Central memory CD8-positive, alpha-beta T cell (primary cell): ENCODE measurements at places on chromosomes 12 and 14.

DNA sequence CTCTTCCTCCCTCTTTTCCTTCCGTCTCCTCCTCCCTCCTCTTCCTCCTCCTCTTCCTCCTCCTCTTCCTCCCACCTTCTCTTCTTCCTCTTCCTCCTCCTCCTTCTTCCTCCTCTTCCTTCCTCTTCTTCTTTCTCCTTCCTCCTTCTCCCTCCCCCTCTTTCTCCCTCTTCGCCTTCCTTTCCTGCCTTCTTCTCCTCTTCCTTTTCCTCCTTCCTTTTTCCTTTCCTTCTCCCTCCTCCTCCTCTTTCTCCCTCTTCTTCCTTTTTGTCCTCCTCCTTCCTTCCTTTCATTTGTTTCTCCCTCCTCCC lies 36.0 kb downstream of the MEG3 start:
- H3K4me1 ChIP-seq, result no peaks in the 10 kb centered on the region
- no peak overlapping the region for H3K27ac ChIP-seq
- H3K36me3 ChIP-seq, result no peaks in the 10 kb centered on the region
- DNase-seq, result no peak

- no peak overlapping the region for H3K27ac ChIP-seq
- DNase-seq, result no peak
- H3K4me1 ChIP-seq, result no peaks in the 10 kb centered on the region
- no peaks in the 10 kb centered on the region for H3K27me3 ChIP-seq
- H3K4me3 ChIP-seq, result no peak overlapping the region
- peaks cover 10% of the 10 kb centered on the region for H3K36me3 ChIP-seq
These were observed 19.3 kb upstream of the TFCP2 start for GRCh38 chr12:51192284-51192671.

GRCh38 chr14:68718023-68718990 lies 74.6 kb downstream of the ZFP36L1 start:
- H3K4me3 ChIP-seq, result no peak overlapping the region
- H3K27me3 ChIP-seq, result no peaks in the 10 kb centered on the region
- H3K36me3 ChIP-seq, result no peaks in the 10 kb centered on the region
- peaks cover 26% of the 10 kb centered on the region for H3K4me1 ChIP-seq

GRCh38 chr12:71536279-71536938 lies 96.8 kb downstream of the LGR5 start:
- DNase-seq, result no peak
- no peaks in the 10 kb centered on the region for H3K36me3 ChIP-seq
- H3K27me3 ChIP-seq, result peaks cover under 1% of the 10 kb centered on the region

DNA sequence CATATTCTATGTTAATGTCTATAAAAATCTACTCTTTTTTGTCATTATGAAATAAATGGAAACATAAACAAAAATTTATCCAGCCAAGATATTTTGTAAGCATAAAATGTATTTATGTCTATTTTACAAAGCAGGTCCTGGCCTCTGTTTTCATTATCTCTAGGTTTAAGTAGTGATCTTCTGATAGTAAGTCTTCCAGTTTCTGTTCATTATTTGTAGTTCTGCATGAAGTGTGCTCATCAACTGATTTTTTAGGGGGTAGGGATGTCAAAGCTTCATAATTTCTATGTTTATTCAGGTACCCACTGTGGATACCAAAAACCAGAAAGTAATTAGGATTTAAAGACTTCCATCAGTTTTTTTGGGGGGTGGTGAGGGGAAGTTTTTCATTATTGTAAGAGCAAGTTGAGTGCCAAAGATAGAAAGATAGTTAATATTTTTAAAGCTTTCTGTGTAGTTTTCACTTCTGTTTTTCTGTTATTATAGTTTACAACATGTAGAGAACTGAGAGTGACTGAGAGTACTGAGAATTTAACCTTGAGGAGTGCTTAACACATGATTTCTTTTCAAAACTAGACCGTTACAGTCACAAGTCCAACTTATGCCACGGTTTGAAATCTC lies 30.6 kb upstream of the LMO3 start:
- DNase-seq, result no peak
- H3K27me3 ChIP-seq, result no peaks in the 10 kb centered on the region
- no peak overlapping the region for H3K27ac ChIP-seq
- H3K36me3 ChIP-seq, result no peaks in the 10 kb centered on the region
- H3K4me1 ChIP-seq, result no peaks in the 10 kb centered on the region
- H3K4me3 ChIP-seq, result no peak overlapping the region

DNA sequence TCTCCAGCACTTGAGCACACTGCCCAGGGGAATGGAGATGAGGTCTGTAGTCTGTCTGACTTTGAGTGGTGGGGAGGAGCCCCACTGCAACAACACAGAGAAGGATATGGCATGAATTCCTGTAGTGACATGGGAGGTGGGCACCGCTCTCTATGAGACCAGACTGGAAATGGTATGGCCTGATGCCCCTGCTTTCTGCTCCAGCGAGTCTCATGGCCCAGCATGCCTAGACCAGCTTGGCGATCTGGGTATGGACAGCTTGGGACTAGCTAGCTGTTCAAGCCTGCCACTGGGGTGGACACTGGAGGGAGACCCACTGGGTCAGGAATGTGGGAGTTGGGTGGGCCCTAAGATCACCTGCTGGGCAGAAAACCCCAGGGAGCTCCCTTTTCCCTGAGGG lies 477.8 kb upstream of the SEL1L start:
- peaks cover 1% of the 10 kb centered on the region for H3K36me3 ChIP-seq
- no peaks in the 10 kb centered on the region for H3K4me1 ChIP-seq
- no peak overlapping the region for H3K4me3 ChIP-seq
- H3K27me3 ChIP-seq, result no peaks in the 10 kb centered on the region
- no peak for DNase-seq
- no peak overlapping the region for H3K27ac ChIP-seq

GRCh38 chr14:32090686-32091085 lies 13.6 kb downstream of the ARHGAP5 start:
- no peak overlapping the region for H3K27ac ChIP-seq
- H3K4me1 ChIP-seq, result peaks cover 15% of the 10 kb centered on the region
- peaks cover 15% of the 10 kb centered on the region for H3K36me3 ChIP-seq
- H3K4me3 ChIP-seq, result no peak overlapping the region
- no peaks in the 10 kb centered on the region for H3K27me3 ChIP-seq
- DNase-seq, result no peak

DNA sequence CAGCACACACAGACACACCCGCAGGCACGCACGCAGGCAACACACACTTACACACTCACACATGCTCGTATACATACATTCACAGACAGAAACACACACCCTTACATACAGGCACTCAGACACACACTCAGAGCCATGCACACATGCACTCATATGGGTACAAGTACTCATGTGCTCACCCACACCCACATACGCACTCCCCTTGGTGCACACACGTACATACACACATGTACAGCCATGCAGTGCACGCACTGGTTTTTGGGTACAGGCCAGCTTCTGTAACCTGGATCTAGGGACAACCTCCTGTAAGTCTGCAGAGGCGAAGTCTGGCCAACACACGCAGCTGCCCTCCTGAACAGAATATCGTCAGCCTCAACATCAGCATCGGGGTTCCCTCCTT lies 221.3 kb upstream of the RTL1 start:
- no peak overlapping the region for H3K4me3 ChIP-seq
- DNase-seq, result no peak
- H3K27me3 ChIP-seq, result peaks cover 35% of the 10 kb centered on the region
- no peaks in the 10 kb centered on the region for H3K4me1 ChIP-seq
- H3K36me3 ChIP-seq, result no peaks in the 10 kb centered on the region
- H3K27ac ChIP-seq, result no peak overlapping the region

GRCh38 chr14:101225157-101226152 lies 321.9 kb upstream of the RTL1 start:
- no peak for DNase-seq
- no peaks in the 10 kb centered on the region for H3K36me3 ChIP-seq
- H3K27me3 ChIP-seq, result peaks cover 56% of the 10 kb centered on the region

DNA sequence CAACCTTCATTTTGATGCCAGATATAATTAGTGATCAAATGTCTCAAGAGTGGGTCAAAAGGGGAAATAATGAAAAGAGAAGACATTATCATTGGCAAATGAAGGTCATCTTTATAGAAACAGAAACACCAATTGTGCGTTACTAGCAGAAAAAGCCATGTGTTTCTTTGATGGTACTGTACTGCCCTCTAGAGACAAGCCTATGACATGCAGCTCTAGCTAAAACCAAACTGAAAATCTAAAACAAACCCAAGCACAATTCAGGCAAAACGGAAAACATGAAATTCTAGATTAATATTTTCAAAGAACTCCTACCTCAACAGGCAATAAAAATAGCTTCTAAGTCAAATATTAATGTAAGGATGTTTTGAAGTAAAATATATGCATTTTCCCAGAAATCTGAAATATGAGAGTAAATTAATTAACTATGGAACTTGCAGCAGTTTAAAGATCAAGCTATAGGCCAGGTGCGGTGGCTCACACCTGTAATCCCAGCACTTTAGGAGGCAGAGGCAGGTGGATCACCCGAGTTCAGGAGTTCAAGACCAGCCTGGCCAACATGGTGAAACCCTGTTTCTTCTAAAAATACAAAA lies 115.4 kb downstream of the KLHL28 start:
- H3K4me3 ChIP-seq, result no peak overlapping the region
- no peak overlapping the region for H3K27ac ChIP-seq
- peaks cover 12% of the 10 kb centered on the region for H3K27me3 ChIP-seq
- DNase-seq, result no peak
- no peaks in the 10 kb centered on the region for H3K4me1 ChIP-seq
- no peaks in the 10 kb centered on the region for H3K36me3 ChIP-seq

DNA sequence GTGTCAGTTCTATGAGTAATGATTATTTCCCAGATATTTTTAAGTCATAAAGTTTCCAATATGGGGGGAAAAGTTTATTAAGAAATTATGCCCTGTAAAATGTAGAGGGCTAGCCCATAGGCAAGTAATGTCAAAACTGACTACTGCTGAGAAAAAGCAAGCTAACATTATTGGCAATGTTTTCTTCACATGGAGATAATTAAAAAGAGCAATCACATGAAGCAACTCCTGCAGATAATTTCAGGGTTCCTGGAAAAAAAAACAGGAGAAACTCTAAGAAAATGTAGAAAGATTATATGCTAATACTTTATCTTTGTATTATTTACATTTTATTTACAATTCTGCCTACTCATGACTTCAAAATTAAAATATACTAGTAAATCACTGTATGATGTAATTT lies 39.8 kb downstream of the PPP1R12A start:
- H3K4me1 ChIP-seq, result peaks cover 72% of the 10 kb centered on the region
- DNase-seq, result no peak
- no peak overlapping the region for H3K27ac ChIP-seq
- no peaks in the 10 kb centered on the region for H3K27me3 ChIP-seq
- H3K4me3 ChIP-seq, result no peak overlapping the region

- H3K36me3 ChIP-seq, result peaks cover 40% of the 10 kb centered on the region
- peaks cover 12% of the 10 kb centered on the region for H3K4me1 ChIP-seq
- H3K27ac ChIP-seq, result peak overlapping the region; percentile 41
These were observed 76.3 kb downstream of the MIA2 start for GRCh38 chr14:39310051-39310450.

DNA sequence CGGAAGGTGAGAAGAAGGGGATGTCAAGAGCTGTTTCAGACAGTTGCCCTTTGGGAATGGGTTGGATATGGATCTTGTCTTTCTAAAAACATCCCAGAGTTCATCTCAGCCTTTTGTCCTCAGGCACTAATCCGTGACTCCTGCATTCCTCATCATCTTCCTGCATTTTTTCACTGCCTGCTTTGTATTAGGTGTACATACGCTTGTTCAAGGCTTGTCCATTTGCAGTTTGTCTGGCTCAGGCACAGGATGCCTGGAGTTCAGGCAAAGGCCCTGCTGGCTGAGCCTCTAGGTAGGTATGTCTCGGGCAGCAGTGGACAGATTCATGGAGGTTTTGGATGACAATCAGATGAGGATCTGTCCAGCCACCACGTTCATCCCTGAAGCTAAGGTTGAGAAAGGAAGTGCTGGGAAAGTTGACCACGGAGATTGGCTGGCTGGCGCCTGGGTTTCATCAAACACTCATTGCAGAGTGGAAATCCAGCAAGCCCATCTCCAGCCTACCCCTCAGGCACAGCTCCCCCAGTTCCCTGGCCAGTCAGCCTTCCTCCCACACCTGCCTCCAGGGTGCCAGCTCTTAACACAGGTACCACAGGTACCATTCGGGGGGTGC lies 12.4 kb upstream of the TMEM106C start:
- H3K4me3 ChIP-seq, result no peak overlapping the region
- H3K27ac ChIP-seq, result no peak overlapping the region
- H3K27me3 ChIP-seq, result peaks cover 19% of the 10 kb centered on the region
- no peak for DNase-seq

DNA sequence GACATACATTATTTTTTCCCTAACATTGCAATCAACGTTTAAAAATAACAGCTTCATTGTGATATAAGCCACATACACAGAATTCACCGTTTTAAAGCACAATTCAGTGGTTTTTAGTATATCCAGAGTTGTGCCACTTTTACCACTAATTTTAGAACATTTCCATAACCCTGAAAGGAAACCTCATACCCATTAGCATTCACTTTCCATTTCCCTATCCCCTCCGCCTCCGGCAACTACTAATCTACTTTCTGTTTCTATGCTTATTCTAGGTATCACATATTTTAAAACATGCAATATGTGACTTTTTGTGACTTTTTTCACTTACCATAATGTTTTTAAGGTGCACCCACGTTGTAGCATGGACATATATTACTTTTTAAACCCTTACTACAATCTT lies 55.6 kb upstream of the ISM2 start:
- no peak overlapping the region for H3K4me3 ChIP-seq
- DNase-seq, result no peak
- H3K36me3 ChIP-seq, result peaks cover 37% of the 10 kb centered on the region
- H3K27me3 ChIP-seq, result no peaks in the 10 kb centered on the region

GRCh38 chr14:22896356-22896755 lies 13.3 kb downstream of the REM2 start:
- peaks cover 12% of the 10 kb centered on the region for H3K36me3 ChIP-seq
- H3K4me3 ChIP-seq, result no peak overlapping the region
- DNase-seq, result no peak
- no peaks in the 10 kb centered on the region for H3K27me3 ChIP-seq
- H3K27ac ChIP-seq, result peak overlapping the region; percentile 51

DNA sequence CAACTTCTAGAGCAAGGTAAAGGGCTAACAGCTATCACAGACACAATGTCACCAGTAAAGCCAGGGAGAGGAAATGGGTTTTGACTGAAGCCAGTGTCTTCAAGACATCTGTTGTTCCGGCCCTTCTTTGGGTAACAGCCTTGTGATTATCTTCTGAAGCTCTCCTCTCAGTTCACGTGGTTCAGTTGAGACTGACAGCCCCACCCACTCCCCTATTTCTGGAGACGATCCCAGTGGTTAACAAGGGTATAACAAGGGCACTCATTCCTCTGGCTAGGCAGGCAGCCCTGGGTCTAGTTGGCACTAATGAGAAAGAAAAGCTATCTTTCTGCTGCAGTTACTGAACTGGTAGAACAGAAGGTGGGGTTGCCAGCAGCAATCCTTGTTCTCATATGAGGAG lies 6.9 kb downstream of the GNPTAB start:
- peak overlapping the region; percentile 21 for H3K4me3 ChIP-seq
- no peaks in the 10 kb centered on the region for H3K27me3 ChIP-seq
